ENCODE measurements at places on chromosomes 13 and 19.

DNA sequence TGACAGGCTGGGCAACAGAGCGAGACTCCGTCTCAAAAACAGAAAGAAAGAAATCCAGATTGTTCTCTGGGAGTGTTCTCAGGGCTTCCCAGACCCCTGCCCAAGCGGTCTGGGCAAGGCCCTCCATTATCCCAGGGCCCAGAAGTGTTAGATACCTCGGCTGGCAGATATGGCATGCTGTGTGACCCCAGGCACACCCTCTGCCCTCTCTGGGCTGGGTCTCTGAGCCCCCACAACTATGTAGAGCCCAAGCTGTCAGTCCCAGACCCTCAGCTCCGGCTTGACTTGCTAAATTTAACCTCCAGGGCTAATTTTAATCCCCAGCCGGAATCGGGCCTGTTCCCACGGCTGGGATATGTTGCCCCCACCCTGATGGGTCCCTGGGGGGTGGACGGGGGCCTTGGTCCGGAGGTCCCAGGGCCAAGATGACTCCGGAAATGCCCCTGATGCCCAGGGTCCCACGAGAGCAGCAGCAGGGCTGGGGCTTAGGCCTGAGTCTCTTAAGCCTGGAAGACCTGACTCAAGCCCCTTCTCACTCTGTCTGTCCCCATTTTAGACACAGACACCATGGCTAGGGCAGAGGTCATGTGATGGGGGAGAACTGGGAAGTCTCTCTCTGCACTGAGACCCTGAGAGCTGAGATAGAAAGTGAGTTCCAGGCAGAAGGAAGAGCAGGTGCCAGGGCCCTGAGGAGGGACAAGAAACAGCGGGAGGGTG lies 14.5 kb upstream of the TMEM161A start:
- no peak for DNase-seq

DNA sequence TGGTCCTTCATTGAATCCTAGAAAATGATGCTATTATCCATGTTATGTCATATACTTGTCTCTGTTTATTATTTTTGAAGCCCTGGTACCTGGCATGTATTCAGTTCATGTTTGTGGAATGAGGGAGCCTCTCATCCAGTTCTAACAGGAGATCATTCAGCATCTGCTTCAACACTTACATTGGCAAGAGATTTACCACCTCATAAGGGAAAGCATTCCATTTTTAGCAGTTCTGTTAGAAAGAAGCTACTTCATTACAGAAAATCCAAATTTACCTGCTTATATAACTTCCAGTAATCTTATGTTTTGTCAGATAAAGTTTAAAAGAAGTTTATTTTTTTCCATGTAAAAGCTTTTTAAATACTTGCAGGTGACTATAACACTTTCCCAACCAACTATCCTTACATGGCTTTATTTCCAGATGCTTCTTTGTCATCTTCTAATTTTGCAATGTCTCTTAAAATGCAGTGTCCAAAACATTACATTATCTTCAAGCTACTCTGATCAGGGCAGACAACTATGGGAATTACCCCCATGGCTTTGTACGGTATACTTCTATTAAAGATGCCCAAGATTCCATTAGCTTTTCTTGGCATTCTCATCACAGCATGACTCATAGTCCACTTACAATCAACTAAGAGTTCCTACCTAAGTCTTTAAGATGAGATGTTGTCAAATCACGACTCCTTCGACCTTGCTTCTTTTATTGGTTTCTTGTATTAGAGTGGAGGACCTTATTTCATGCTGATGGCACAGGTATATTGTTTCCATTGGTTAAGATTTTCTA lies 262.1 kb downstream of the PCDH9 start:
- no peak for DNase-seq

- peak; percentile 97 for DNase-seq
Measured at GRCh38 chr19:50724522-50725217, 1.5 kb downstream of the CLEC11A start.

DNA sequence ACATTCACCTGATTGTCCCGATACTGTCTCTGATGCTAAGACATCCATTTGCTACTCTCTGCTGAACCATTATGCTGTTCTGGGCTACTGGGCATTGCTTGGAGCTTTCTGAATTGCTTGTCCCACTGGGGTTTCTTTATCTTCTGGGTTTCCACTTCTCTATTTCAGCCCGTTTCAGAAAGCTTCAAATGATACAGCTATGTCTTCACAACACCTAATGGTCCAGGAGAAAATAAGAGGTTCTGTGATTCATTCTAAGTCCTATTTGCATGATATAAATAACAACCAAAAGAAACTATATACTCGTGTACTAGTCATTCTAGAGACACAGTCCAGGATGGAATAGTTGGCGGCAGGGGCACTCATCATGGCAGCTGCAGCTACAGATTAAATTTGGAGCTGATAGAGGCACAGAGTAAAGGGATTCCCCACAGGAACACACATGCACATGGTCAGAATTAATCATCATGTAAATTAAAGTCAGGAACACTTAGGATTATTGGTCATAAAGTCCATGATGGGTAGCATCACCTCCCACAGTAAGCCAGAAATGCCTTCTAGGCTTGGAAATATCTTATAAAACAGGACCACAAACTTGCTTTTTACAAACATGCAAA lies 33.3 kb upstream of the SCEL start:
- no peak for DNase-seq

DNA sequence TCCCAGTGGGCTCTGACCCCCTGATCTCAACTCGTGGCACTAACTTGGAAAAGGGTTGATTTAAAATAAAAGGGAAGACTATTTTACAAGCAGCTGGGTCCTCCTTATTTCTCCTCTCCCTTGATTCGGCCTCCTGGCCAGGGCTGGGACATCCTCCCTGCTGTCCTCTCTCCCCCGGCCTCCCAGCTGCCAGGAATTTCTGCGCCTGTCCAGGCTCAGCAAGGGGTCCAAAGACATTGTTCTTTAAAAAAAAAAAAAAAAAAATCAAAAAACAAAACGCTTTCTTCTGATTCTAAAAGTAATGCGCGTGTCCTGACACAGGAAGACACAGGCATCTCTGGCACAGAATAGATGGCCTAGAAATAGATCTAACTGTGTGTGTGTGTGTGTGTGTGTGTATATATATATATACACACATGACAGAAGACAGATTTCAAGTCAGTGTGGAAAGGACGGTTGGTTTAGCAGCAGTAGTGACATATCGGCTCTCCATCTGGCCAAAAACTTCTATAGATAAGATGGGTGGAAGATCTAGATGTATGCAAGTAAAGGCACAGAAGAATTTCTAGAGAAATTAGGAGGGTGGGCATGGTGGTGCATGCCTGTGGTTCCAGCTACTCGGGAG lies 12.3 kb upstream of the LENG8 start:
- DNase-seq: no peak

- DNase-seq: no peak
Measured at GRCh38 chr13:48486836-48487235, 46.0 kb downstream of the RCBTB2 start.

DNA sequence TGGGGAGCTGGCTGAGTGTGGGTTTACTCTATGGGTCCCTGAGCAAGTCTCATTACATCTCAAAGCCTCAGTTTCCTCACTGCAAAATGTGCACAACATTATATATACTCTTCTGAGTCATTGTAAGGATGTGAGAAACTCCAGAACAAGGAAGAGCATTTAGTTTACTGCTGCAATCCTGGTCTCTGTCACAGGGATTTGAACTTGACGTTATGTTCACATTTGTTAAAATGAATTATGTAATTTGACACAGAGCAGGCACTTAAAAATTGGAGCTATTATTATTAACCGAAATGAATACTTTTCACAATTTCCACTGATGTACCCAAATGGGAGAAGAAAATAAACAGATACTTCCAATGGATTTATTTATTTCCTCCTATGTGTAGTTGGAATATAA lies 101.0 kb downstream of the STARD13 start:
- DNase-seq: no peak

DNA sequence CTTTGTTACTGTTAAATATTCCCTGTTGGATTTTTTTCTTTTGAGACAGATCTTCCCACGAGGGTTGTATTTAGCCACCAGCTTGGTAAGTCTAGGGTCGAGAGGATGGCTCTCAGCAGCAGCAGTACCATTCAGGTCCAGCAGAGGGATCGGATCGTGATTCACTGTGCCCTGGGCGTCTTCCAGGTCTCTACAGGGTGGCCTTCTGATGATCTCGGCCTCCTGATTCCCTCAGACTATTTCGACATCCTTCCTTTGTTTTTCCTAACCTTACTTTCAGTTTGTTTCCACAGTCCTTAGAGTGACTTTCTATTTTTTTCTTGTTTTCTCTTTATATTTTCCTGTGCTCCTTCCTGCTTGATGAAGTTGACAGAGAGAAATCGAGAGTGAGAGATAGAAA lies 1436.9 kb downstream of the UQCRFS1 start:
- DNase-seq: no peak

DNA sequence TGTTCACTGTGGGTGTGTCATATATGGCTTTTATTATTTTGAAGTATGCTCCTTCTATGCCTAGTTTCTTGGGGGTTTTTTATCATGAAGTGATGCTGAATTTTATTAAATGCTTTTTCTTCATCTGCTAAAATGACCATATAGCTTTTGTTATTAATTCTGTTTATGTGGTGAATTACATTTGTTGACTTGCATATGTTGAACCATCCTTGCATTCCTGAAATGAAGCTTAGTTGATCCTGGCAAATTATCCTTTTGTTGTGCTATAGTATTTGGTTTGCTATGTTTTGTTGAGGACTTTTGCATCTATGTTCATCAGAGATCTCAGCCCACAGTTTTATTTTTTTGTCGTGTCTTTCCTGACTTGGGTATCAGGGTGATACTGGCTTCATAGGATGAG lies 12.1 kb downstream of the GPC6 start:
- DNase-seq: no peak

GRCh38 chr19:18292462-18292809 lies 11.0 kb upstream of the JUND start:
- DNase-seq: peak; percentile 55

DNA sequence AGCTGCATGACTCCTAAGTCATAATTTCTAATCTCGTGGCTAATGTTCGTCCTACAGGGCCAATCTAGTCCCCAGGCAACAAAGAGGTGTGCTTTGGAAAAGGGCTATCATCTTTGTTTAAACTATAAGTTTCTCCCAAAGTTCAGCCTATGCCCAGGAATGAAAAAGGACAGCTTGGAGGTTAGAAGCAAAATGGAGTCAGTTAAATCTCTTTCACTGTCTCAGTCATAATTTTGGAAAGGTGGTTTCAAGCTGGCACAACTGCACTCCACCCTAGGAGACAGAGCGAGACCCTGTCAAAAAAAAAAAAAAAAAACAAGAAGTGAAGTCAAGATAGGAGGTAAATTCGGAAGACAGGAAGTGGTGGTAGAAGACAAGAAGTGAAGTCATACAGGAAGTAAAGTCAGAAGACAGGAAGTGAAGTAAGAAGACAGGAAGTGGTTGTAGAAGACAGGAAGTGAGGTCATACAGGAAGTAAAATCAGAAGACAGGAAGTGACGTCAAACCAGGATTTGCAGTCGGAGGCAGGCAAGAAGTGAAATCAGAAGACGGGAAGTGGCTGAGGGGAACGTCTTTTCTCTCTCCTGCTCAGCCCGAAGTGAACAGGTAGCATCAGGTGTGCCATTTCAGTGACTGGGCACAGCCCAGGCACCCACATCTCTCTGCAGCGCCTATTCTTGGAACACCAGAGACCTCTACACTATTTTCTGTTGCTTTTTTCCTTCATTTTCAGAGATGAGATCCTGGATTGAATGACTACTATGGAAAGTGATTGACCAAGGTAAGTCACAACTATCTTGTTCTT lies 32.2 kb downstream of the GP6 start:
- DNase-seq: peak; percentile 70

DNA sequence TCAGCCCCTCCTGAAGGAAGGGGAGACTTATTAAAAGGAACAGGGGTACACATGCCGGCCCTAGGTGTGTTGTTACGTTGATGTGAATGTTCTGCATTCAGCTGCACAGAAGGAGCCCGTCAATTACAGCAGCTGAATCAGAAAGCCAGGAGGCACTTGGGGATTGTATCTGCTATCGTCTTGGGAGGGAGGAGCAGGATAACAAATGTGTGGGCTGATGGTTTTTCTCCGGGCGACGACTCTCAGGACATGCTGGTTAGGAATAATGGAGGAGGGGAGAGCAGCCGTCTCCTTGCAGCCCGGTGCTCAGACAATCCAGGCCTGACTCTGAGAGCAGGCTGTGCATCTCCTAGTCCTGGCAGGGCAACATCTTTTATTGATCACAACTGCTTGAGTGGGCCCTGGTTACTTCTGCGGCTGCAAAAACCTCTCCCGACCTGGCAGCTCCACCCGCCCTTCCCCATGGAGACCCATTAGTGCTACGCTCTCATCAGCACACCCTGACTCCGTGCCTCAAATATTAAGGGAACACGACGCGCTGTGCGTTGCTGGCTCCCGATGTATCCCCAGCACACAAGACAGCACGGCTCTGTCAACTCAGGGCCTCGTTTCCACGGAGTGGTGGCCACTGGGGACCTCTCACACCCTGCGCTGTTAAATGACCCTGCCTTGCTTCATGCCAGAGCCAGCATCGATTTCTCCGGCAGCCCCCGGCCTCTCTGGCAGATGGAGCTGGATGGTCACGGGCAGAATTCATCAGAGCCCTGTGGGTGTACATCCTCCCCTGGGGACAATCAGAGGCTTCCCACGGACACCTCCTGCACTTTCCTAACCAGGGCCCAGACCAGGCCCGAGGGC lies 25.3 kb downstream of the PEPD start:
- DNase-seq: no peak

- no peak for DNase-seq
Measured at GRCh38 chr13:81379183-81379582, 1038.3 kb upstream of the SPRY2 start.

DNA sequence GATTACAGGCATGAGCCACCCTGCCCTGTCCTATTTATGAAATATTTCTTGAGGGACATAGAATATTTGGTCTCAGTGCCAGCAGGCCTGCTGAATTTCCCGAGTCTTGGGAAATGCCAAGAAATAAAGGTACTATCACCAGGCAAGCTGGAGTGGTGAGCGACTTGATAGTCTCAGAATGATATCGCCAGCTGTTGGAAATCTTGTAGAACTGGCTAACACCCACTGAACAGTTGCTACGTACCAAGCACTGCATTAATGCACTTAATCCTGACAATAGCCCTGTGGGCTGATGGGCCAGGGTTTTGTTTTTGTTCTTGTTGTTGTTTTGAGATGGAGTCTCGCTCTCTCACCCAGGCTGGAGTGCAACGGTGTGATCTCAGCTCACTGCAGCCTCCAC lies 42.2 kb upstream of the MRI1 start:
- no peak for DNase-seq

DNA sequence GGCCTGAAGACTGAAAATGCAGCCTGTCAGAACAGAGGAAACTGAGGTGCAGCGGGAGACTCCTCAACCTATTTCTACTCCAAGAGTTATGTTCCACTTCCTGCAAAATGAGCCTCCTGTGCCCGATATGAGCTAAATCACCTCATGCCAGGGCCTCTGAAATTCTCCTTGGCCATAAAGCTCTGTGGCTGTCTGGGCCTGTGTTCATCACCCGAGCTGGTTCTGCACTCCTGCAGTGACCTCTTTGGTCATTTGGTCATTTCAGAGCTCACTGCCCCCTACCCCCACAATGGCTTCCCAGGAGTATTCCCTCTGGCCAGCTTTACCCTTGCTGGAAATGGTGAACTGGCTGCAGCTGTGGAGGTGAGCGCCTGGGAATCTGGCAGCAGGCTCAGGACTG lies 51.7 kb upstream of the SERPINE3 start:
- no peak for DNase-seq
